ENCODE measurements at places on chromosomes 3 and 15.

DNA sequence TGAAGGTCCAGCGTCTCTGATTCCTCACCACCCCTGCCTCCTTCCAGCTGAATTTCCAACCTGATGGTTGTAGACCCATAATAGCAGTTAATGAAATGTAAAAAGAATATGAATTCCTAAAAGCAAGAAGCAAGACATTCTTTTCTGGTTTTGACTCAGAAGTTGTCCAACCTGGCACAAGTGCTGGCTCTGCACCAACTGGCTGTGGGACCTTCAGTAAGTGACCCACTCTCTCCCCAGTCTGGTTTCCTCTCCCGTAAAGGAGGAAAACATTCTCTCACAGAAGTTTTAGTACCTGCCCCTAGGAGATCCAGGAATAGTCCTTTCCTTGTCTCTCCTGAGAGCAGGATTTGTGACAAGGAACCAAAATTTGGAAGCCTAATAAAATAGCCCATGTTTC is 236.9 kb upstream of the TRIM42 start:
- no peak for DNase-seq

DNA sequence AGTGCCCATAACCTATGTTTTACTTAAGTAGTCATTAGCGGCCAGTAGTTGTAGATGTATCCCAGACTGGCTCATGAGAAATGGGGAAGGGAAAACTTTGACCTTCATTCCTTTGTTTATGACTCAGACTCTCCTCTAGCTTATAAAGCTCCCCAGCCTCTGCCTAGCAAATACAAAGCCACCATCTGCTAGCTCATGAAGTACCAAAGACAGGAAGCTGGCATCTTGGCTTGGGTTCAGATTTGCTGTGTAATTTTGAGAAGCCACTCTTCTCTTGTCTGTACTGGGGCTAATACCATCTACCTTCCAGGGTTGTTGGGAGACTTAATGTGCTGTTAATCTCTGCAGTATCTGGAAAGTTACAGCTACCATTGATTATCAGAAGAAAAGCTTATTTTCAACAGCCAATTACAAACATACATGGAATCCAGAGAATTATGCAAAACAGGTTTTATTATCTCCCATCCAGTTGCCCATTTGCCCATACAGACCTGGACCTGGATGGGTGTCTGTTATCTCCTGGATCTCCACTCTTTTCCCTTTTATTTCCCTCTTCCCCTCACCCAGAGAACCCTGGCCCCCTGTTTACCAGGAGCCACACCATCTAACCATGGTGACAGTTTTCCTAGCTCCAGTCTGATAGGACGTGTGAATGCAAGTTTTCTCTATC is 153.8 kb downstream of the SEMA6D start:
- DNase-seq: no peak

- DNase-seq: no peak
Measured at GRCh38 chr3:167872032-167872431, 136.5 kb downstream of the SERPINI1 start.

GRCh38 chr15:98795980-98796379 is 147.6 kb downstream of the IGF1R start:
- no peak for DNase-seq

DNA sequence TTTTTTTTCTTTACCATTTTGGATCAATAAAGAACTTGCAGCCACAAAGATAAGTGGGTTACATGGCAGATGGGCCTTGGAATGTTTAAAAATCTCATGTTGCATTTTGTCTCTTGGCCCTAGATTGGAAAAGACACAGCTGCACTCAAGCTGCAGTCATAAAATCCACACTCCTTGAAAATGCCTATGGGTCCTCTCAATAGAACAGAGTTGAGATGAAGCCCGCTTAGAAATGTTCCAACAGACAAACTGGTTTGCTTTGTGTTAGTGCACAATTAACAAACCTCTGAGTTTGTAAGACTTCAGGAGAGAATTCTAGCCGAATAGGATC is 401.2 kb upstream of the CDIN1 start:
- no peak for DNase-seq

- no peak for DNase-seq
Measured at GRCh38 chr15:99986297-99987118, 253.3 kb upstream of the LYSMD4 start.

GRCh38 chr15:101325263-101326025 is 30.4 kb upstream of the SNRPA1 start:
- no peak for DNase-seq

DNA sequence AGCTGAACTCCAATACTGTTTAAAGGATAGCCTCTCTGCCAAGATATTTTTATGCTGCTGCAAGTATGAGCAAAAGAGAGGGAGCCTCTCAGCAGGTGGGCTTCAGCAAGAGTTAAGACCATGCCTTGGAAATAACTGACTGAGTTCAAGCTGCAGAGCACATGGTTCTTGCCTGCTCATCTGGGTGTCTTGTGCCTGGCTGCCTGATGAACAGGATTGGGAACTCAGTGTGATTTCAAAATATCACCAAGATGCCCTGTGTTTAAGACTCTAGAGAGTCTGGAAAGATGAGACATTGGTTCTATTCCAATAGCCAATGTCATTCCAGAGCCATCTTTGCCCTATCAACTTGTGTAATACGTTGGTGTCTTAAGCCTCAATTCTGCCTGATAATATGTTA is 147.5 kb upstream of the VEPH1 start:
- DNase-seq: no peak

- DNase-seq: no peak
Measured at GRCh38 chr3:70754314-70754713, 441.9 kb upstream of the MDFIC2 start.

- DNase-seq: no peak
Measured at GRCh38 chr3:181859518-181859917, 147.8 kb downstream of the SOX2 start.

- no peak for DNase-seq
Measured at GRCh38 chr15:70286113-70286806, 188.5 kb upstream of the TLE3 start.

DNA sequence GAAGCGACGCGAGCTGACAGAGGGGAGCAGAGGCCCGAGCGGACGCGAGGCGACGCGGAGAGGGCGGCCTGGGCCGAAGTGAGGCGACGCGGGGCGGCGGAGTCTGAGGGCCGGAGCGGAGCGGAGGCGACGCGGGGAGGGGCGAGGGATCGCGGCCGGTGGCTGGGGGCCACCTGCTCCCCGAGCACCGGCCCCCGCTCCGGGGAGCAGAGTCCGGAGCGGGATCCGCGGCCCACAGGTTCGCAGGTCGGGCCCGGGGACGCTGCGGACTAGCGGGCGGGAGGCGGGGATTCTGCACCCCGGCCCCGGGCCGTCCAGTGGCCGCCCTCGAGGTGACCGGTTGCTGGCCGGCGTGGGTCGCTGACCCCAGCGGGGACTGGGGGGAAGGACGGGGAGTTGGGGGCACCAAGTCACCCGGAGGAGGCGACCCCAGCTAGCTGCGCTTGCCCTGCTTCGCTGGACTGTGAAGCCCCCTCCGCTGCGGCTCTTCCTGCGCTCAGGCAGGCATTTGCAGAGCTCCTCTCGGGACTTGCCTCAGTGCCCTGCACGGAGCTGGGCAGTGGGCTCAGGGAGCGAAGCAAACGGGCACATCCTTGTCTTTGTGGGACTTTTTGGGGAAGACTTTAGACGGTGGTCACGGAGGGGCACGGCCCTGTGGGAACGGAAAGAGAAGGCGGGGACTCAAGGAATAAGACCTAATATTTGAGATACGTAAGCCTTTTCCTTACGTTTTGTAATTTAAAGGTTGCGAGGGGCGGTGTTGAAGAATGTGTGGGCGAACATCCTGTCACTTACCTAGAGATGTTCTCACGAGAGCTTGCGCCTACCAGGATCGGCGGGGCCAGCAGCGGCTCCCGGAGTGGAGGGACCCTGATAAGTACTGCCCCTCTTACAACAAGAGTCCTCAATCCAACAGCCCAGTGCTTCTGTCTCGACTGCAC is 566 bp downstream of the HMCES start:
- DNase-seq: peak; percentile 20

GRCh38 chr3:126983653-126984390 is 907 bp downstream of the PLXNA1 start:
- peak; percentile 15 for DNase-seq

- no peak for DNase-seq
Measured at GRCh38 chr3:9976721-9977709, 9.6 kb downstream of the EMC3 start.

GRCh38 chr3:32077260-32078084 is 28.9 kb upstream of the GPD1L start:
- DNase-seq: no peak

DNA sequence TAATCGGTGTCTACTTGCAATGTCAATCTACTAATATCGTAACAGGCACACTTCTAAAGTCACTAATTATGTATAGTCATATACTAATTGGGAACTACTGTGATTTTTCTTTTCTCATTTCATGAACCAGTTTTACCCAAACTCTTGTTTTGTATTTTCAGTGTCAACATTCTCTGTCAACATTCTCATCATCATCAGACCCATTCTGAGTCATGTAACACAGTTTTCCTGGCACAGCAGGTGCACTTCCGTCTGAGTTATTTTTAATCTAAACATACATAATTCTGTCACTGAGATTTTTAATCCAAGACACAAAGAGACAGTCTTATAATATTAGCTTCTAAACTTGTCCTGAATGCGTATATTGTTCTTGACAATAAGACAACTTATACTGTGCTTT is 205.1 kb upstream of the EIF1B start:
- DNase-seq: no peak

GRCh38 chr3:10999221-11000107 is 6.9 kb downstream of the SLC6A1 start:
- DNase-seq: no peak

GRCh38 chr15:55124616-55125015 is 72.1 kb downstream of the RSL24D1 start:
- no peak for DNase-seq

DNA sequence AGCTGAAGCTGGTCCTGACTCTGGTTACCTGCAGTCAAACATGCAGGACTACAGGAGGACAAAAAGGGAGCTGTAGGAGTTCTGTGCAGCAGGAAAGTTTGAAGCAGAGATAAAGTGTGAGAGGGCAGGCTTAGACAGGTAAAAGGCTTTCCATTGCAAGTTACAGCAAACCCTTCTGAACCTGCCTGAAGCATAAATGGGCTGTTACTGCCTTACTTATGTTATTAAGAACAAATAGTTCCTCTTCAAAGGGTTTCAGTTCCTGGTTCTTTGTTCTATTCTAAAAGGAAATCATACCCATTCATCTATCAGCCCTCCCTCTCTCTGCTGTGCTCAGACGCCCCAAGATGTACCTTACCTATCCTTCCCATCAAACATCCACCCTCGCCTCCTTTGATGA is 52.4 kb upstream of the CACNA2D3 start:
- no peak for DNase-seq

DNA sequence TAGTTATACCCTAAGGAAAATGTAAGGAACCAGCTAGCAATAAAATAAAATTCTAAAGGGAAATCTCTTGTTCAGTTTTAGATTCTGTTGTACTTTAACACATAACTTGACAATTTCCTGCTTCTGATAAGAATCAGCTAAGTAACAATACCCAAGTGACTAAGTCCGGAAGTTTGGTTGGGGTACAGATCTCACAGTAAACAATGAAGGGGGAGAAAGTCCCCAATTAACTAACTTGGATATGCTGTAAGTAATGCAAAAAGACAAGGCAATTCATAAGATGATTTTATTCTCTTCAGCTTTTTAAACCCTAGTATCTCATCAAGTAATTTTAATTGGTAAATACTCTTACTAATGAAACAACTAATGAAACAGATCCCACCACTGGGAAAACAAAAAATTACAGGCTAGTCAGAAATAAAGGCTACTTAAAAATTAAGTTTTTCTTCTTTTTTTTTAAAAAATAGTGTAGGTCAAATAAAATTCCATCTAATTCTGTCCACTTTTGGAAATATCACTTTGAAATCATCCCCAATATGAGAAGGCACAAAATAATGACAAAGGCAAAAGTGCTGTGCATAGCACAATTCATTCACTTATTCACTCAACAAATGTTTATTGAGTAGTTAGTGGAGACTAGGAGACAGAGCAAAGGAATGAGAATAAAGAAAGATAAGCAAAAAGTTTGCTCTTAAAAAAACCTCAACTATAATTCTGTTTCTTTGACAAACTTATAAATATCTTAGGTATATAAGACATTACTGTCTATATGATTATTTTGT is 37.8 kb upstream of the IL20RB start:
- no peak for DNase-seq

DNA sequence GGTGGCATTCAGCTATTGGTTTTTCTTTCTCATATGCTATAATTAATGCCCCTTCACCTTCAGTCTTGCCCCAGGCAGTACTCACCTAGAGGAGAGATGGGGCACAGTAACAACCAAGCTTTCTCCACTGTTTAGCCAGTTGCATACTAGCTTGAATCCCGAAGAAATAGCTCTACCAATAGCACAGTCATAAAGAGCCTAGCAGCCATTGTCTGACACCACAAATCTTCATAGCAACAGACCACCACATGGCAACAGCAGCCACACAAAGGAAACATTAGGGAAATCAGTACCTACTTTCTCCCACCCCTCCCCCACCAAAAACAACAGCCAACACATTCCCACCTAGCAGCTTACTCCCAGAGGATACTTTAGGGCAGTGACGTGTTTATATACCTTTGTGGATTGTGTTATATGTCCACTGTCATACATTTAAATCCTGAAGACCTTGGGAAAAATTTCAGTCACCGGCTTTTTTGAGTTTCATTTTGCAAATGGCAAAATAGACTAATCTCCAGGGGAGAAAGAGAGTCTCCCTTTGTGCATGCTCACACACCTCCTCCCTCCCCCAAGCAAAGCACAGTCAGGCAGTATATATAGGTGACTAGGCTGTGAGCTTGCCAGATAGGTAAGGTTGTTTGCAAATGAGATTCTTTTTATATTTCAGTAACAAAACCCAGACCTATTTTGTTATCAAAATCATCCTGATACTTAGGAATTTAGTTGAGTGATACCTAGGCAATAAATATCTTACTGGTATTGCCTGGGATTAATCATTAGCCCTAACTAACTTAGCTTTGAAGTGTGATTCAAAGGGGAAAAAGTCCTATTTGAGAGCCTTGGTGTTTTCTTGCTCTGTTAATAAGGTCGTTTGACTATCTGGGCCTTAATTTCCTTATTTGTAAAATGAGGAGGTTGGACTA is 140.6 kb downstream of the RBPMS2 start:
- DNase-seq: no peak

DNA sequence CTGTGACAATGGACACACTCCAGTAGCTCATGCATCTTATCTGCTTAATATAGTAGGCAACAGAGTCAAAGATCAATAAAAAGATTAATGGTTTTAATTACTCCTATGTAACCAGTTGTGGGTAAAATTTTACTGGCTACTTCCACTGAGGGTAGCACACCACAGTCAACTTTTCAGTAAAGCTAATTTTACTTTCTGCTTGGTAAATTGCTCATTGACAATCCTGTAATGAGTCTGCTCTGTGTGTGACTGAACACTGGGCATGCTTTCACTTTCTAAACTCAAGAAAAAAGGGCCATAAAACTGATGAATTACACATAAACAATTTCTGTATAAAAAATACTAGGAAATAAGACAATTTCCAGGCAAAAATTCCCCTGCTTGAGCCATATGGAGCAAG is 838.3 kb downstream of the VGLL3 start:
- no peak for DNase-seq

DNA sequence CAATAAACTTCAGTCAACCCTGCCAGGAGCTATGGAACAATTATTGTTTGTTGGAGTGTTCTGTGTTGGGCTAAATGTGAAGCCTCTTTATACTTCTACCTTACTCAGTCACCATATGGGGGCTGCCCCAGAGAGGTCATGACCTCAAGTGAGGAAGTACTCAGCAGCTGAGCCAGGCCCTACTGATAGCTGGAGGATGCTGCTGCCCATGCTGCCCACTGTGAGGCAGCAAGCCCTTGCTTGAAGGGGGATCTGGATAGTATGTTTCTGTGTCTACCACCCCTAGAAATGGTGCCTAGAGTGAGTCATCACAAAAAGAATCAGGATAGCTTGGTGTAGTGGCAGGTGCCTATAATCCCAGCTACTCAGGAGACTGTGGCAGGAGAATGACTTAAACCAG is 4.5 kb upstream of the RPL24 start:
- no peak for DNase-seq

Data from stimulated activated CD8-positive, alpha-beta memory T cell treated with anti-CD3 and anti-CD28 coated beads, Interleukin-12 subunit alpha, Interleukin-12 subunit beta, amount 100 ng/mL, for 1 hour (primary cell).